RPMI7951 (cell line): ENCODE measurements at places on chromosomes 12 and 14. TPM values are rescaled to one million over a fixed set of nuclear protein-coding genes. Genes with fewer than 3 reads are reported as not detected.

GRCh38 chr14:81315341-81315740 is 84.8 kb downstream of the STON2 start:
- DNase-seq: no peak

GRCh38 chr12:16605642-16606116 is 283 bp downstream of the LMO3 start:
- peak; percentile 0 for DNase-seq

PLEKHG7 gene
- total RNA-seq: not detected in 2 replicates

LIN7A gene
- under 0.01 TPM in 1 of 2 replicates, not detected in the other for total RNA-seq

DNA sequence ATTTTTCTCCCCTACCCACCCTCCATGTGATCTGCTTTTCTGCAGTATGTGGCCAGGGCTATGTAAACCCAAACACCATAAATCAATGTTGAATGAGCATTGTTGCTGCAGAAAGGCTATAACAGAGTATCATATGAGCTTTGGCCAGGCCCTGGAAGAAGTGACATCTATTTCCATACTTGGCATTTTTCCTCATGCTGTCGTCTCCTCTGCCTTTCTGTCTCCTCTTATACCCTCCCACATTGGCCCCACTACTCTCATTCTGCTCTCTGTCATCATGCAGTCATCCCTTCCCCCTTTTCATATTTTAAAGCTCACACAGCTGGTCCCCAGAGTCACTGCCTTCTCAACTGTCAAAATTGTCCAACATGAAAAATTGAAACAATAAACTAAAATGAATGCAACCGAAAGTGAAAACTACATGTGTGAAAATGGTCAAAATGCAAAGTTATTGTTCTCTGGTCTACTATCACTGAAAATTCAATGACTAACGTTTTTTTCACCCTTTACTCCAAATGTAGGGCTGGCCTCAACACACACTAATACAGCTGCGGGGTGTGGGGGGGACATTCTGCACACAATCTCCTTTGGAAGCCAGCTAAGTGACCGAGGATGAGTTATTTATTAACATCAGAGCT is 290.7 kb upstream of the TMPO start:
- DNase-seq: no peak

- DNase-seq: no peak
Observed at GRCh38 chr14:34883954-34884353, 8.8 kb upstream of the BAZ1A start.

RHEBL1 gene
- total RNA-seq: 6.7 and 13.2 TPM in 2 replicates

TPPP2 gene
- not detected in 2 replicates for total RNA-seq

IGF1 gene
- not detected in 2 replicates for total RNA-seq

- DNase-seq: peak; percentile 87
Observed at GRCh38 chr14:80425686-80426085, 214.4 kb upstream of the DIO2 start.

- DNase-seq: no peak
Observed at GRCh38 chr14:95046711-95047681, 110.3 kb downstream of the DICER1 start.

- DNase-seq: no peak
Observed at GRCh38 chr12:129028844-129029243, 175.6 kb downstream of the GLT1D1 start.

PRICKLE1 gene
- total RNA-seq: 5.3 and 6.1 TPM in 2 replicates

IFNG-AS1 gene
- total RNA-seq: not detected in 2 replicates

DNA sequence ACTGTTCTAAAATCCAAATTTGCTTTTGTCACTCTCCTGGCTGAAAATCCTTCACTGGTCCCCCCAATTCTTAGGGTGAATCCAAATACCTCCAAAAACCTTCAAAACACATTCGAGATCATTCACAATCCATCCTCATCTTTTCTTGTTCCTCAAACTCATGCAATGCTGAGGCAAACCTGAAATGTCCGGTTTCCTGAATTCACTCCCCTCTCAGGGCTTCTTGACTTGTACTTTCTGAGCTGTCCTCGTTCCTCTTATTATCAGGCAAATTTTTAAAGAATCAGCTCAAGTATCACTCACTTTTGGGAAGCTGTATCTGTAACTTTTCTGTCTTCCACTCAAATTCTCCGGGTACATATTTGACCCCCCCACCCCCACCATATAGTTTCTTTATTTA is 84.9 kb upstream of the DUSP6 start:
- no peak for DNase-seq

TRHDE gene
- 1.2 and 2.3 TPM in 2 replicates for total RNA-seq

SERPINA10 gene
- not detected in 2 replicates for total RNA-seq

- no peak for DNase-seq
Observed at GRCh38 chr12:81596558-81596957, 162.6 kb downstream of the PPFIA2 start.

CACNA2D4 gene
- total RNA-seq: 0.24 TPM in 1 of 2 replicates, not detected in the other

FITM1 gene
- 0.20 TPM in 1 of 2 replicates, not detected in the other for total RNA-seq

OR5AU1 gene
- total RNA-seq: not detected in 2 replicates

FAIM2 gene
- total RNA-seq: 0.98 and 1.2 TPM in 2 replicates

RFLNA gene
- 1.3 and 1.7 TPM in 2 replicates for total RNA-seq

GRCh38 chr14:36212577-36212976 is 36.1 kb upstream of the PTCSC3 start:
- no peak for DNase-seq

- DNase-seq: no peak
Observed at GRCh38 chr12:70482764-70483163, 116.7 kb downstream of the KCNMB4 start.

GRCh38 chr14:61923348-61923747 is 161.1 kb downstream of the SNAPC1 start:
- DNase-seq: peak; percentile 16

C1QL4 gene
- total RNA-seq: 1.7 and 3.3 TPM in 2 replicates

DNA sequence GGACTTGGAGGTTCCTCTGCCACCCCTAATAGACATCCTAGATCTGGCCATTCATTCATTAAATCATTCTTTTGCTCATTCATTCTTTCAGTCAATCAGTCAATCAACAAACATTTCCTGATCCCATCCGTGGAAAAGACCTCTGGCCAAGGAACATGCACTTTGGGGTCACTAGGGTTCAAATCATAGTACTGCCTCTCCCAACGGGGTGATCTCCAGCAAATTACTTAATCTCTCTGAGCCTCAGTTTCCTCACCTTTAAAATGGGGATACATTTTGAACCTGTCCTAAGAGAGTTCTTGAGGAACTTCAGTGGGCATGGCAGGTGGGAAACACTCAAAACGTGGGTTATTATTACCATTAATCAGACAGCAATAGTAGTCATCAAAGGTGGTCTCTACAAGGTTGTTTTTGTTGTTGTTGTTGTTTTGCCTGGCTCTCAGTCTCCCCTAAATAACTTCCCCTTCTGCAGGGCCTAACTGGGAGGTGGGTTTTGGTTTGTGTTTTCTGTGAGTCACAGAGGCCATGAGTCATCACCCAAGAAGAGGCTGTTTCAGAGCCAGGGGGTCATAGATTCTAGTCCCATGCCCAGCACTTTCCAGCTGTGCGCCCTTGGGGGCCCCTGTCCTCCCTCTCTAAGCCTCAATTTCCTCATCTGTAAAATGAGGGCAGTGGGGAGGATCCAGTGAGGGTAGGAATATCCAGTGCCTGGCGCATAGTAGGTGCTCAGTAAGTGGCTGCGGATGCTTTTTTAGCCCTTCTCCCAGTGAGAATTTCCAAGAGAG is 16.9 kb upstream of the FAM222A start:
- DNase-seq: peak; percentile 44

DNA sequence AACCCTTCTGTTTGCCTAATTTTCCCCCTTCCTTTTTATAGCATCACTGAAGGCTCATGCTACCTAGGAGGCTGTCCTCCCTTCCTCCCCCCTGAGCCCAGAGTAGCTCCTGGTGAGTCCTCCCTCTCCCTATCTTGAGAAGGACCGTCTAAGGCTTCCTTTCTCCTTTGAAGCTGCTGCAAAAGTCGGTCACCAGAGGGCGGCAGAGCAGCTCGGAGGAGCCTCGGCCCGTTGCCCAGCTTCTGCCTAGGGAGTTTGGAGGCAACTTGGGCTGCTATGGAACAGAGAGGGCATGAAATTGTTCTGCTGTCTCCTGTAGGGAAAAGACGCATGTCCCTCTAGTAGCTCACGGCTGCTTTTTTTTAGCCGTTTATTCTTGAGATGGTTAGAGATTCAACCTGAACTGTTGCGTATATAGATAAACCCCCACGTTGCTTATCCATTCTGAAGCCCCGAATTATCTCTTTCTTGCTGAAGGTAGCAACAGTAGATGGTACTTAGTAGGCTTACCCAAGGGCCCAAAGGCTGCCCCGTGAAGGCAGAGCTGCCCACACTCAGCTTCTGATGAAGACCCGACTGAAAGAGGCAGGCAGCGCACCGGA is 5.7 kb downstream of the WNT5B start:
- DNase-seq: peak; percentile 58

GALNT16 gene
- total RNA-seq: 0.10 and 0.12 TPM in 2 replicates

DNA sequence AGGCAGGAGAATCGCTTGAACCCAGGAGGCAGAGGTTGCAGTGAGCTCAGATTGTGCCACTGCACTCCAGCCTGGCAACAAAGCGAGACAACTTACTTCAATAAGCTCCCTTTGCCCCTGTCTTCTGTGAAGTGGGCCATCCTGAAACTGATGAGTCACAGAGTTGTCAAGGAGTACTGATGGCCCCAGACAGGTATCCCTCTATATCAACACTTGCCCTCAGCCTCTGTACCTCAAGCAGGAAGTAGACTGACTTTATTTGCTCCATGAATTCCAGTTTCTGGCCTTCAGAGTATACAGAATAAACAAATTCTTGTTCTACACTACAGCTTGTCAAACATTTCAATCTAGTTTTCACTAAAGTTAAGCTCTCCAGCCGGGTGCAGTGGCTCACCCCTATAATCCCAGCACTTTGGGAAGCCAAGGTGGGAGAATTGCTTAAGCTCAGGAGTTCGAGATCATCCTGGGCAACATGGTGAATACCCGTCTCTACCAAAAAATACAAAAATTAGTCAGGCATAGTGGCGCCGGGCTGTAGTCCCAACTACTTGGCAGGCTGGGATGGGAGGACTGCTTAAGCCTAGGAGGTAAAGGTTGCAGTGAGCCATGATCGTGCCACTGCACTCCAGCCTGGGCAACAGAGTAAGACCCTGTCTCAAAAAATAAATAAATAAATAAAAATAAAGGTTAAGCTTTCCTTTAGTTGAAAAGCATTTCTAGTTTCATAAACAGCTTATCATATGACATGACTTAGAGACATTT is 16.4 kb upstream of the LRP10 start:
- DNase-seq: no peak

DNA sequence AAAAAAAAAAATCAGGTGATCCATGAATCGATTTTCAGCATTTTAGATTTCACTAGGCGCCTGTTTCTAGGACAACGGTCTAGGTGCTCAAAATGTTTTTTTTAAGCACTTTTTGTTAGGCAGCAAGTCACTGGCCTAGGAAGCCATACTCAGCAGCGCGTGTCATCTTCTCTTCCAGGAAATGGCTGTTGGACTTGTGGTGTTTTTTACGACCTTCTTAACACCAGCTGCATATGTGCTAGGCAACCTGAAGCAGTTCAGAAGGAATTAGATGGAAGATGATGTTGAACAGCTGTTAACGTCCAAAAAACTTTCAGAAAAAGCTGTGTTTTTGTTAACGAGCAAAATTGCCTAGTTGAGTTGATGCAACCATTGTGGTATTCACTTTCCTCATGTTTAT is 868 bp downstream of the COX8C start:
- DNase-seq: no peak

GRCh38 chr12:81465191-81465590 is 294.0 kb downstream of the PPFIA2 start:
- DNase-seq: no peak

OR6C2 gene
- not detected in 2 replicates for total RNA-seq

DNA sequence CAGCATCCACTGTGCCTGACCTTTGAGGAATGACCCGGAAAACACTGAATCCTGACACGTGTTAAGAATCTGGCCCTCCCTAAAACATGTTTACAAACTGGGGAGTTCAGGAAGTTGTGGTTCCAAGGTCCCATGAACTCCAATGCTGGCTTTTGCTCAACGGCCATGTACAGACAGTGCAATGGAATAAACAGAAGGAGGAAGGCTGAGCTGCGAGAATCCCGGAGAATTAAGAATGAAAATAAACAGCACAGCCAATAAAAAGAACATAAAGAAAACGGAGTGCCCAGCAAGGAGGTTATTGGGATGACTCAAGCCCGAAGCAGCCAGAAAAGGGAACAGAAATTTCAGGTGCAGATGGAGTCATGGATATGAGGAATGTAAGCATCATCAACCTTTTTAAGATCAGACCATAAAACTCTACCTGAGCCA is 32.3 kb downstream of the BCL11B start:
- DNase-seq: no peak

GRCh38 chr14:101174522-101174838 is 271.0 kb upstream of the RTL1 start:
- DNase-seq: no peak

CCND2 gene
- total RNA-seq: not detected in 2 replicates

- DNase-seq: peak; percentile 7
Observed at GRCh38 chr12:68932128-68932960, 627 bp downstream of the CPM start.

- no peak for DNase-seq
Observed at GRCh38 chr12:32788405-32788804, 32.7 kb upstream of the YARS2 start.

GRCh38 chr12:128906485-128907137 is 53.3 kb downstream of the GLT1D1 start:
- no peak for DNase-seq

GCN1 gene
- 27.0 and 39.4 TPM in 2 replicates for total RNA-seq

TAS2R42 gene
- not detected in 2 replicates for total RNA-seq

PRH2 gene
- not detected in 2 replicates for total RNA-seq

- DNase-seq: no peak
Observed at GRCh38 chr12:114817571-114818425, 133.8 kb upstream of the TBX3 start.

DNA sequence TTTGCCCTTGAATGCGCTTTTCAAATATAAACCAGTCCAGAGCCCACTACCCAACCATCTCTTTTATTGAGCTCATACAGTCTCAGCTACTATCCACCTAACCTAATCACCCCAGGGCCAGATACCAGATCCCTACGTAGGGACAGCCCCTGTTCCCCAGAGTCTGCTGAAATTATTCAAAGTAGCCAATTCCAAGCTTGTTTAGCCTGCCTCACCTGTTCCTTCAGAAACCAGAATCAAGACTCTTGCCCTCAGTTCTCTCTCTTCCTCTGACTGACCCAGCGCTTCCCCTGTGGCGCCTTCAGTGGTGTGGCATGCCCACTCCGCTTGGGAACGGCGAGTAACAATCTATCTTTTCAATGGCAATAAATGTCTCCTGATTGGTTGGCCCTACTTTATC is 18.8 kb downstream of the BMAL2 start:
- DNase-seq: no peak

SERPINA1 gene
- 0.12 and 0.78 TPM in 2 replicates for total RNA-seq
